ENCODE measurements at places on chromosomes 7 and 10.

DNA sequence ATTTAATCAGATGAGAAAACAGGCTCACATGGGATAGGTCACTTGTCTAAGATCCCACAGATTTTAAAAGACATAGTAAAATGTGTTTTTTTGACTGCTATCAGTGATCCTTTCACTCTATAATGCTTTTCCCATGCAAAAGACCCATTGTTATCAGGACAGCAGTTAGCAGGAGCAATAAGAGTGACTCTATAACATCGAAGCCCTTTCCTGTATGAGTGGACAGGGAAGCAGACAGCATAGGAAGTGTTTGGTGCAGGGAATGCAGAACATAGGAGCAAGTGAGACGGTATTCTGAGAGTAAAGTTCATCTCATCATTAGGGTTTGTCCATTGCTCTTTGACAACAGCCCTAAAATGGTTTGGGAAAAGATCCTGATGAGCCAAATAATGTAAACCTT lies 68.5 kb downstream of the SLC25A13 start:
- DNase-seq, result no peak

GRCh38 chr7:54080971-54081370 lies 461.2 kb upstream of the VSTM2A start:
- DNase-seq, result no peak

DNA sequence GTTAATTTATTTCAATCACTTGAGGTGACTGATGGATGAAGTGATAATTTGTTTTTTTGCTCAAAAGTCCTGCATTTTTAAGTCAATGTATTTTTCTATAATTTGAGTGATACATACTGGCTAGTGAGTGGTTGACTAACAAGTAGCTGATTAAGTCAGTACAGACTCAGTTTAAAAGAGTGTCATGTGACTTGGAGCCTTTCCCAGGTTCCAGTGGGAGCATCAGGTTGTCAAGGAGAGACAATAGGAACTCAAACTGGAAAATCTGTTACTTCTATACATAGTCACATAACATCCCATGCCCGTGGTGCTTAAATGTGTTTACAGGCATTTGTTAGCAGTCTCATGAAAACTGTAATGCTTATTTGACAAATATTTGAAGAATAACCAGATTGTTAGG lies 154.7 kb downstream of the ANK3 start:
- DNase-seq, result no peak

- DNase-seq, result peak; percentile 78
These were observed 154.3 kb downstream of the ZNF365 start for GRCh38 chr10:62528441-62528840.

DNA sequence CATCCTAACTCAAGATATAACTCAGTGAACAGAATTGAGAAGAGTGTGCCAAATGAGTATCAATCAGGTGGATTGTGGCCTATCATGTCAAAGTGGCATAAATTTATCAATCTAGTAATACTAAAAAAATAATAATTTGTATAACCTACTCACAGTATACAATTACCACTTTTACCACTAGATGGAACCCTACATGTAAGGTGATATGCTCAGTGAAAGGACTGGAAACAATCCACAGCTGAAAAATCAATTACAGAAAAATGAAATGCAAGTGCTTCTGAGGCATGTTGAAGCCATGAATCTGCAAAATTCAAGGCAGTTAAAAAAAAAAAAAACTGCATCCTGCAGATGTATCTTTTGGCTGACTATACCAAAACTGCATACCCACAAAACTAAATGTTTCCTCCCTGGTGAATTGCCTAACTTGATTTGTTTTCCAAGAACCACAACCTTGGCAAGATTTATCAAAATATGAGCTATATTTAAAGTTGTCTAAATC lies 13.9 kb downstream of the ARHGAP19 start:
- DNase-seq, result peak; percentile 47

- DNase-seq, result no peak
These were observed 127.5 kb downstream of the COL28A1 start for GRCh38 chr7:7408001-7408770.

GRCh38 chr7:25069900-25070443 lies 55.1 kb downstream of the CYCS start:
- DNase-seq, result peak; percentile 76

GRCh38 chr10:118047157-118047719 lies 497 bp upstream of the RAB11FIP2 start:
- DNase-seq, result peak; percentile 6

- no peak for DNase-seq
These were observed 58.2 kb downstream of the GOLGA7B start for GRCh38 chr10:97907830-97908229.

DNA sequence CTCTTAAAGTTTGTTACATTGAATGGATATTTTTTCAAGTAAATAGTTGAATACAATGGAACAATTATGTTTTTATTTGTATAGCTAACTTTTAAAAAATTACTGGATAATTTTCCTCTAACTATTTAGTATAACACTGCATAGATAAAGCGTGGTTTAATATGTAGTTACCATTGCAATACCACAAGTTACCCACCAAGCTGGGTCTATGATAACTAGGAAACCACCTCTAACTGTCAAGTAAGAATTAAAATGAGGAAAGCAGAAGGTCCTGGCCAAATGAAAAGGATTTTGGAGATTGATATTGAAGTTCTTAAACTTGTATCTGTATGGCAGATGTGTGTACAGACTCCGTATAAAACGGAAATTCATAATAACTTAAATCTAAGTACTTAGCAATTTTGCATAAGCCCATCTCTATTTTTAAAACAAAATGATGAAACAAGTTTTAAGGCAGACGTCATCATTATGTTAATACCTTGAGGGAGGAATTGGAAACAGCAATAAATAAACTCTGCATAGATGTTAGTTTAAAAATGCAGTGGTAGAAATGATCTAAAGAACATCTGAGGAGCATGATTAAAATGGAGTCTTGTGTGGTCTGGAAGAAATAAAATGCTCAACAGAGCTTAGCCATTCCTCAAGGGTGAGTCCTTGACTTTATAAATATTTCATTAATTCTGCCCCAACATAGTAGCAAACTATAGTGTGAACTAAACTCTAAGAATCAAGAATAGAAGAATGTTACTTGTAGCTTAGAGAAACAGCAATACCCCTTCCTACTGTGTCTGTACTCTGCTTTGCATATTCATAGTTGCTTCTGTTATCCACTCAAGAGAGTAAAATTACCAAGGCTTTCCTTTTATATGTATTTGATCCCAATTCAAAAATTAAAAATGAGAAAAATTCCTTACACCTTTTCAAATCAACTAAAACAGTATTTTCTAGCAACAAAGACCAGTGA lies 206.4 kb upstream of the FERD3L start:
- DNase-seq, result no peak

- no peak for DNase-seq
These were observed 83.5 kb downstream of the ELAPOR2 start for GRCh38 chr7:86975914-86976313.

GRCh38 chr7:140734096-140734495 lies 37.6 kb downstream of the NDUFB2 start:
- no peak for DNase-seq

- DNase-seq, result no peak
These were observed 194.9 kb upstream of the TPK1 start for GRCh38 chr7:145030754-145031153.

DNA sequence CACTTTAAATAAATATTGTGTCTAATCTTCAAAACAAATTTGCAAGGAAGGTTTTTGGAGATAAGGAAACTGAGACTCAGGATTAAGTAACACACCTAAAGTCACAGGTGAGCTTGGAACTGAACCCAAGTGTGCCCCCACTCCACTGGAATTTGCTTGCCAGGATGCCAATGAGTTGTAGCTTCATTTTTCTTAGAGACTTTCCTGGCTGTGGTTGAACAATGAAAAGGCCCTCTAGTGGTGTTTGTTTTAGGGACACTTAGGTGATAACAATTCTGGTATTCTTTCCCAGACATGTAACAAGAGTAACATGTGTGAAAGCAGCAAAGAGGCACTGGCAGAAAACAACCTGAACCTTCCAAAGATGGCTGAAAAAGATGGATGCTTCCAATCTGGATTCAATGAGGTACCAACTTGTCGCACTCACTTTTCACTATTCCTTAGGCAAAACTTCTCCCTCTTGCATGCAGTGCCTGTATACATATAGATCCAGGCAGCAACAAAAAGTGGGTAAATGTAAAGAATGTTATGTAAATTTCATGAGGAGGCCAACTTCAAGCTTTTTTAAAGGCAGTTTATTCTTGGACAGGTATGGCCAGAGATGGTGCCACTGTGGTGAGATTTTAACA lies 1.5 kb downstream of the IL6 start:
- DNase-seq, result peak; percentile 51

DNA sequence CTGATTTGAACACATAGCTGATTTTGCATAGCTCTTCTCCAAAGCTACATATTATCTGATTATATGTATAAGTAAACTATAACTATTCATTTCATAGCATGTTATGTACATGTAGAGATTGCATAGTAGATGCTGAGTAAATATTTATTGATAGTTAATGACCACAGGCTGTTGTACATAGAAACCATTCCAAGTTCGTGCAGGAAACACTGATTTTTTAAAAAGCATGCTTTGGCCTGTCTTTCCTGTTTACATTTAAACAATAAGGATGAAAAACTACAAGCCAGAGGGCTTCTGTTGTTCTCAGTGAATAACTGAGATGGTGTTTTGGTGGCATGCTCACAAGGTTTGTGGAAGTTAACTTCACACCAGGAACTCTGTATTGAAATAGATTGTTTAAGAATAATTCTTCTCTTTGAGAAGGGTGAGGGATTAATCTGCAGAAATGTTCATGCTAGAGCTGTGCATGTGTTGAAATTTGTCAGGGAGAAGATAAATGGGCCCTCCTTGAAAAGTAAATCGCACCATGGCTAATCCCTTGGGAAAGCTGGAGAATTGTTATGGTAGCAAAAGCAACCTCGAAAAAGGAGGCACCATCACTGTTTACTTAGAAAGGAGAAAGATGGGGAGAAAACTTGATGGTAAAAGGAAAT lies 120.2 kb upstream of the SP8 start:
- no peak for DNase-seq
